ENCODE measurements at places on chromosomes 3 and 15. TPM values are rescaled to one million over a fixed set of nuclear protein-coding genes. Genes with fewer than 3 reads are reported as not detected.

The FSTL1 gene
- total RNA-seq = 1.2 TPM

The CCR4 gene
- 65.3 TPM for total RNA-seq

The LACTB gene
- total RNA-seq = 13.6 TPM

The TIPIN gene
- 79.6 TPM for total RNA-seq

The P2RY14 gene
- not detected for total RNA-seq

Measured in activated T-cell treated with anti-CD3 and anti-CD28 coated beads, Interleukin-2, amount 50 U/mL, for 4 hours (primary cell).